ENCODE measurements at places on chromosomes 12 and 14. TPM values are rescaled to one million over a fixed set of nuclear protein-coding genes. Genes with fewer than 3 reads are reported as not detected.
A peak's percentile ranks its signal among the peaks of the same experiment; 100 is the strongest.

DNA sequence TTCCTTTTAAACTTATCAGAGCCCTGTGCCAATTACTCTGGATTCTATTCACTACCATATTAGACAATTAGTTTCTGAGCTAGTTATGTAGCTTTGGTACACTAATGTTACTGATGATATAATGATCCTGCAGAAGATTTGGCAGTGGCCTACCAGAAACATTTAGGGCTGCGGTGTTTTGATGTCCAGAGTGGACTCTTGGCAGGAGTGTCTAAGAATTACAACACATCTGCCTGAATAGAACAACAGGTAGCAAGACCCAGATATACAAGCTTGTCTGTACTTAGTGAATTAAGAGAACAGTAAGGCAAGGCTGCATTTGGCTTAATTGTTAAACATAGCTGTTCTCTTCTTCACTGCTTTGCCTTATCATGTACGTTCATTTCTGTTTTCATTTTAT is 691.6 kb upstream of the FBXO33 start:
- H3K27me3 ChIP-seq = no peaks in the 10 kb centered on the region
- DNase-seq = no peak
- H3K4me3 ChIP-seq = no peak overlapping the region
- H3K36me3 ChIP-seq = no peaks in the 10 kb centered on the region
- no peaks in the 10 kb centered on the region for H3K4me1 ChIP-seq
- H3K27ac ChIP-seq = no peak overlapping the region

- H3K4me3 ChIP-seq = no peak overlapping the region
- H3K27ac ChIP-seq = no peak overlapping the region
- no peaks in the 10 kb centered on the region for H3K4me1 ChIP-seq
Observed at GRCh38 chr12:46815809-46816208, 10.0 kb downstream of the SLC38A4 start.

DNA sequence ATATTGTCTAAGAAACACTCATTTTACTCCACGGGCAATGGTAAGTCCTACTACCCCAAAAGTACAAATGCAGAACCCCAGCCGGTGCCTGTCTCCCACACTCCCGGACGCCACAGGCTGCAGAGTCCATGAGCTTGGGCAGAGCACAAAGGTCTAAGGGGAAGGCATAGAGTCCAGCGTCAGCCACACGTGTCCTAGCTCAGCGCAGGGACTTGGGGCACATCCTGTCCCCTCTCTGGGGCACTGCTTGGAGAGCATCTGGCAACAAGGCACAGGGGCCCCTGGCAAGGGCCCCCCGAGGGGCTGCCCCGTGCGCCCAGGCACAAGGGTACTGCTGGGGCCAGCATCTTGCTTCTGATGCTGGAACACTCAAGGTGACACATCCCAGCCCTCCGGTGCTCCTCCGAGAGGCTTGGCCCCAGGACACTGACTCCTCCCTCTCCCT is 58.4 kb downstream of the BCL11B start:
- DNase-seq = no peak
- no peak overlapping the region for H3K4me3 ChIP-seq
- H3K27me3 ChIP-seq = no peaks in the 10 kb centered on the region
- H3K27ac ChIP-seq = no peak overlapping the region
- no peaks in the 10 kb centered on the region for H3K4me1 ChIP-seq

DNA sequence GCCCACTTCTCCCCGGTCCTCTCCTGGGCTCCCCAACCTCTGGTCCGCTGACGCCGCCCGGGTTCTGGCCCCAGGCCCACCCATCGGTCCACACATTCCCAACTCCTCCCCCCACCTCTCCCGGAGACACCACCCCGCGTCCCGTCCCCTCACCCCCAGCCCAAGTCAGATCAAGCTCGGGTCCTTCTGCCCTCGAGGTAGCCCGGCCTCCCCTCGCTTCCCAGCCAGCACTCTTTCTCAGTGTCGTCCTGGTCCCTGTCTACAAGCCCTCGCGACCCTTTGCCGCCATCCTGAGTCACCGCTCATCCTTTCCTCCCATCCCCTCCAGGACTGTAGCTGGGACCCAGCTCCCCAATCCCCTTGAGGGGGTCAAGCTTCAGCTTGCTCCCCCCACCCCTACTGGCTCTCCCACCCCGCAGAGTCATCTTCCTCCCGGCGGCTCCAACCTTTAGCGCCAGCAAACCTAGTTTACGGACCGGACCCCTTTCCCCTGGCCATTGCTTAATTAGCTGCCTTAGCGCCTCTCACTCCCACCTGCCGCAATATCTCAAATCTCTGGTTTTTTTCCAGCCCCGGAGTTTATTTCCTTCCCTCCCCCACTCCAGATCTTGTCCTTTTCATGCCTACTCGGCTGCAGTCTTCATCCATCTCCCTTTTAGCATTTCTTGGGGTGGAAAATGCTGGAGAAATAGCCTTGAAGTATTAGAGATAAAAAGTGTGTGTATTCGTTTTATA is 1.1 kb downstream of the PPP4R4 start:
- H3K36me3 ChIP-seq = no peaks in the 10 kb centered on the region
- H3K4me3 ChIP-seq = peak overlapping the region; percentile 44
- no peak overlapping the region for H3K27ac ChIP-seq
- H3K27me3 ChIP-seq = no peaks in the 10 kb centered on the region

GRCh38 chr12:54279632-54280467 is at the start of gene CBX5:
TSS of gene CBX5 (minus strand) at chr12:54280122. CDS start at chr12:54257650, 22,472 bp downstream.
- no peaks in the 10 kb centered on the region for H3K36me3 ChIP-seq
- H3K4me3 ChIP-seq = peak within 1 kb of the TSS; percentile 99
- peak within 1 kb of the TSS; percentile 93 for H3K27ac ChIP-seq
- no peaks in the 10 kb centered on the region for H3K27me3 ChIP-seq
- peak; percentile 100 for DNase-seq
- no peaks in the 10 kb centered on the region for H3K4me1 ChIP-seq

GRCh38 chr12:127125607-127126259 is 1141.2 kb upstream of the TMEM132C start:
- no peak overlapping the region for H3K4me3 ChIP-seq
- H3K4me1 ChIP-seq = no peaks in the 10 kb centered on the region
- H3K36me3 ChIP-seq = no peaks in the 10 kb centered on the region
- no peak overlapping the region for H3K27ac ChIP-seq

The RGS6 gene
- total RNA-seq = 1.8 TPM

The PPM1H gene
- total RNA-seq = 5.0 TPM

GRCh38 chr12:114995891-114996290 is 311.9 kb upstream of the TBX3 start:
- no peaks in the 10 kb centered on the region for H3K4me1 ChIP-seq
- peaks cover 3% of the 10 kb centered on the region for H3K27me3 ChIP-seq
- DNase-seq = no peak
- no peaks in the 10 kb centered on the region for H3K36me3 ChIP-seq
- H3K4me3 ChIP-seq = no peak overlapping the region

GRCh38 chr12:53064613-53065436 is 14.4 kb downstream of the SPRYD3 start:
- H3K4me1 ChIP-seq = no peaks in the 10 kb centered on the region
- H3K4me3 ChIP-seq = no peak overlapping the region
- DNase-seq = no peak
- peak overlapping the region; percentile 39 for H3K27ac ChIP-seq
- H3K36me3 ChIP-seq = no peaks in the 10 kb centered on the region
- H3K27me3 ChIP-seq = no peaks in the 10 kb centered on the region

DNA sequence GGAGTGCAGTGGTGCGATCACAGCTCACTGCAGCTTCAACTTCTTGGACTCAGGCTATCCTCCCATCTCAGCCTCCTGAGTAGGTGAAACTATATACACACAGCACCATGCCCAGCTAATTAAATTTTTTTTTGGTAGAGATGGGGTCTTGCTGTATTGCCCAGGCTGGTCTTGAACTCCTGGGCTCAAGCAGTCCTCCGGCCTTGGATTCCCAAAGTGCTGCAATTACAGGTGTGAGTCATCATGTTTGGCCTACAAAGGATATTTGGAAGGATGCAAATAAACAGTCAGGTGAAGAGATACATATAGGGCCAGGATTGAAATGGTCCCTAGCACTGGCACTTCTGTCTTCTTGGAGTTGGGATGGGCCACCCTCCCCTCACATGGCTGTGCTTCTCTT is 23.9 kb downstream of the RCOR1 start:
- H3K27ac ChIP-seq = no peak overlapping the region
- H3K36me3 ChIP-seq = no peaks in the 10 kb centered on the region
- no peak for DNase-seq
- H3K4me1 ChIP-seq = no peaks in the 10 kb centered on the region
- H3K4me3 ChIP-seq = no peak overlapping the region

DNA sequence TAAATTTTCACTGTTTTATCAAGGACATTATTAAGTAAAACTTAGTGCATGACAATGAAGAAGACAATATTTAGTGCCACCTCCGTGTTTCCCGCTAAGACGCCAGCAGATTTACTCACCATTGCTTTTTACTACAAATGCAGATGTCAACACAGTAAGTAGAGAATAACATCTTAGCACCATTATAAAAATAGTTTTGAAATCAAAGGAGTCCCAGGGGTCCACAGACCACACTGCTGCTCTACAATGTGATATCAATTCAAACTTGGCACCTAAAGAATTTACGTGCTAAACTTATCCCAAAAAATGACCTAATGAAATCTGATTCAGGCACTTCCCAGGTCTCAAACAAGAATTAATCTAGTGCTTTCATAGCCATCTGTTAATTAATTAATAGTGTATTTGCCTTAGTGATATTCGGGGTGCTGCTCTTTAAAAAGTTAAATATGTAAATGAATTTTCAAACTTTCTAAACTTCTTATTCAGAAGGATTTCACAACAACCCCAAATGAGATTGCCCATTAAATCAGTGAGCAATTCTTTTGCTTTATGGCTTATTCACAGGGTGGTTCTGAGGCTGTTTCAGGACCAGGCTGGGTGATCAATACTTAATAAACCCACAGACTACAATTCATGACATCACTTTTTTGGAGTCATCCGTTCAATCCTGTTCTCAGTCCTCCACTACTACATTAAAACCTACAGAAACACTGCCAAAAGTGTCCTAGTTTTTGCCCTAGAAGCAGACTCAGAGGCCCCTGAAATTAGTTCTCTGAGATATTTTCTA is 161.3 kb upstream of the LMNTD1 start:
- H3K27ac ChIP-seq = no peak overlapping the region
- H3K36me3 ChIP-seq = no peaks in the 10 kb centered on the region
- no peaks in the 10 kb centered on the region for H3K27me3 ChIP-seq
- H3K4me1 ChIP-seq = no peaks in the 10 kb centered on the region
- no peak overlapping the region for H3K4me3 ChIP-seq

- H3K4me1 ChIP-seq = no peaks in the 10 kb centered on the region
- H3K27me3 ChIP-seq = no peaks in the 10 kb centered on the region
- DNase-seq = no peak
Observed at GRCh38 chr12:100794441-100795173, at the start of gene ANO4. TSS of gene ANO4 (plus strand) at chr12:100794776. CDS start at chr12:100901786, 107,010 bp downstream.

GRCh38 chr14:79540394-79540793 is 670.9 kb downstream of the DIO2 start:
- H3K4me3 ChIP-seq = no peak overlapping the region
- no peak overlapping the region for H3K27ac ChIP-seq
- no peak for DNase-seq
- H3K36me3 ChIP-seq = peaks cover 3% of the 10 kb centered on the region
- peaks cover 9% of the 10 kb centered on the region for H3K4me1 ChIP-seq

DNA sequence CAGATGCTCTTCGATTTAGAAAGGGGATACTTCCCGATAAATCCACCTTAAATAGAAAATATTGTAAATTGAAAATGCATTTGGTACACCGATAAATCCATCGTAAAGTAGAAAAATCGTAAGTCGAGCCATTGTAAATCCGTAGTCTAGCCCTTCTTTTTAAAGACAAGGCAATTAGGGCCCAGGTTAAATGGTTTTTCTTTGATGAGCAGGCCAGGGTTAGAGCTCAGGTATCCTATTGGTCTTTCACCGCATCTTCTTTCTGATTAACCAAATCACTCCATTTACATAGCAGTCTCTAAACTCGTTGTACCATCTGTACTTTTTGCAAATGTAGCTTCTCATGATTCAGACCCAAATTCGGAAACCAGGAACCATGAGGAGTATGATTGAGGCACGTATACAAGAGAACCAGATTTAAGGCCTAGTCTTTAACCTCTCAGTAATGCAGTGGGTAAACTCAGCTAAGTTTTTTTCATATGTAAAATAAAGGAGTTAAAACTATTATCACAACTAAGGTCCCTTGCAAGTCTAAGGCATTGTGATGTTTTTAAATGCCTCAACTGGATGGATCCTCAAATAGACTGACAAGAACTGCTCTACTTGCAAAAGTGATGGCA is 2.2 kb upstream of the YAF2 start:
- peaks cover 3% of the 10 kb centered on the region for H3K4me1 ChIP-seq
- H3K27me3 ChIP-seq = no peaks in the 10 kb centered on the region
- H3K27ac ChIP-seq = no peak overlapping the region
- no peak for DNase-seq

DNA sequence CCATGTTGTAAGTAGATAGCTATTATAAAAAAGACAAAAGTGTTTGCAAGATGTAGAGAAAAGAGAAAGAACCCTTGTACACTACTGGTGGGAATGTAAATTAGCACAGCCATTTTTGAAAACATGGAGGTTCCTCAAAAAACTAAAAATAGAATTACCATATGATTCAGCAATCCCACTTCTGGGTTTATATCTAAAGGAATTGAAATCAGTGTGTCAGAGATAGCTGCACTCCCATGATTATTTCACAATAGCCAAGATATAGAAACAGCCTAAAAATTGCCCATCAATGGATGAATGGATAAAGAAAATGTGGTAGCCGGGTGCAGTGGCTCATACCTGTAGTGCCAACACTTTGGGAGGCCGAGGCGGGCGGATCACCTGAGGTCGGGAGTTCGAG is 9.2 kb downstream of the PSMC6 start:
- H3K4me1 ChIP-seq = no peaks in the 10 kb centered on the region
- no peak overlapping the region for H3K27ac ChIP-seq
- peaks cover 4% of the 10 kb centered on the region for H3K36me3 ChIP-seq
- no peak for DNase-seq

- peaks cover 15% of the 10 kb centered on the region for H3K4me1 ChIP-seq
- peak overlapping the region; percentile 87 for H3K27ac ChIP-seq
- H3K27me3 ChIP-seq = no peaks in the 10 kb centered on the region
- H3K4me3 ChIP-seq = no peak overlapping the region
- DNase-seq = no peak
- H3K36me3 ChIP-seq = no peaks in the 10 kb centered on the region
Observed at GRCh38 chr12:27553941-27554340, 29.9 kb downstream of the PPFIBP1 start.

The ABCD2 gene
- total RNA-seq = 0.75 TPM

The JAG2 gene
- total RNA-seq = 32.1 TPM

GRCh38 chr12:109873653-109874052 is 6.7 kb downstream of the GLTP start:
- peaks cover 2% of the 10 kb centered on the region for H3K36me3 ChIP-seq
- DNase-seq = no peak
- H3K4me3 ChIP-seq = no peak overlapping the region
- H3K27ac ChIP-seq = no peak overlapping the region

GRCh38 chr14:66600416-66600815 is 92.5 kb downstream of the GPHN start:
- no peak for DNase-seq
- no peak overlapping the region for H3K4me3 ChIP-seq
- no peak overlapping the region for H3K27ac ChIP-seq
- no peaks in the 10 kb centered on the region for H3K27me3 ChIP-seq
- no peaks in the 10 kb centered on the region for H3K4me1 ChIP-seq

- DNase-seq = no peak
- H3K27ac ChIP-seq = no peak overlapping the region
- H3K4me3 ChIP-seq = no peak overlapping the region
Observed at GRCh38 chr12:128910629-128911028, 57.4 kb downstream of the GLT1D1 start.

The SDR9C7 gene
- not detected for total RNA-seq

- H3K27ac ChIP-seq = no peak overlapping the region
- no peak overlapping the region for H3K4me3 ChIP-seq
- no peaks in the 10 kb centered on the region for H3K36me3 ChIP-seq
- H3K27me3 ChIP-seq = no peaks in the 10 kb centered on the region
- no peak for DNase-seq
Observed at GRCh38 chr14:43640718-43641267, 866.3 kb downstream of the FSCB start.

The DAO gene
- not detected for total RNA-seq
